ENCODE measurements at places on chromosomes 1 and 21. TPM values are rescaled to one million over a fixed set of nuclear protein-coding genes. Genes with fewer than 3 reads are reported as not detected.

DNA sequence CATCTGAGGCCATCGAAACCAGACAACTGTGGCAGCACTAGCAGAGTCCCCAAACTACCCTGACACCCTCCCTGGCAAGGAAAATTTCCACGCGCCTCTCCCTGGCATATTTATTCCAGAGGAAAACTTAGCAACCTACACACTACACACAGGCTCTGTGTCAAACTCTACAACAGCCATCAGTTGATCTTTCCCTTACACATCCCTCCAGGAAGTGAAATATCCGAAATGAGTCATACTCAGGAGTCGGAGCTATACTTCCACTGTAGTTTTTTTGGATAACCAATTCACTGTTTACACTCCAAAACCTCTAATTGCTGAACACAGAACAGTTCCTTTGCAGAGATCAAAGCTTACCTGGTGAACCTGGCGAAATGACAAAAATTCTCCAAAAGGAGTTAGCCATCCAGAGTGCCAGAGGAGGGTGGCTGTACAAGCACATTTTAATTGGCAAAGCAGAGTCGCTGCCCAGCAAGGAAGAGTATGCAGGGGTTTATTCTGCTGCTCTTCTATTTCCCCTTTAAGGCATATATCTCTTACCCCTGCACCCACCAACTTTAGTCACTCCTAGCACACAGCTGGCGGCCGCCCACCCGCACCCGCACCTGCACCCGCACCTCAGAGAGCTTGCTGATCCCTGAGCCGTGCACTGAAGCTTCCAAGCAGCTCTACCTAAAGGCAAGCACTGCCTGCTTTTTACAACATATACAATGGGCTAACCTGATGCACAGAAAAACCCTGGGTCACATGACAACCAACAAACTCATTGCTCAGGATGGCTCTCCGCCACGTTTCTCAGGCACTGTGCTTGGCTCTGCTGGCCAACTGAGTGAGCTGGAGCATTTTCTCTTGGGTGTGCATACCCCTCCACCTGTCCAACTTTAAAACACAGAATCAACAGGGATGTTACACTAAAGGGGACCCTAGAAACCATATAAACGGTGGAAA lies 54.9 kb downstream of the CAPZB start:
- H3K4me3 ChIP-seq: no peak overlapping the region
- H3K4me1 ChIP-seq: peaks cover 98% of the 10 kb centered on the region
- no peaks in the 10 kb centered on the region for H3K27me3 ChIP-seq
- peak overlapping the region; percentile 98 for H3K27ac ChIP-seq
- no peaks in the 10 kb centered on the region for H3K36me3 ChIP-seq

- H3K4me3 ChIP-seq: no peak overlapping the region
- H3K4me1 ChIP-seq: no peaks in the 10 kb centered on the region
- H3K36me3 ChIP-seq: no peaks in the 10 kb centered on the region
- no peak overlapping the region for H3K27ac ChIP-seq
- H3K27me3 ChIP-seq: no peaks in the 10 kb centered on the region
Measured at GRCh38 chr21:42460391-42461184, 35.4 kb downstream of the RSPH1 start.

- peaks cover 5% of the 10 kb centered on the region for H3K4me1 ChIP-seq
- no peaks in the 10 kb centered on the region for H3K36me3 ChIP-seq
- H3K27me3 ChIP-seq: no peaks in the 10 kb centered on the region
- DNase-seq: peak; percentile 93
Measured at GRCh38 chr1:203267347-203267846, 37.9 kb upstream of the BTG2 start.

DNA sequence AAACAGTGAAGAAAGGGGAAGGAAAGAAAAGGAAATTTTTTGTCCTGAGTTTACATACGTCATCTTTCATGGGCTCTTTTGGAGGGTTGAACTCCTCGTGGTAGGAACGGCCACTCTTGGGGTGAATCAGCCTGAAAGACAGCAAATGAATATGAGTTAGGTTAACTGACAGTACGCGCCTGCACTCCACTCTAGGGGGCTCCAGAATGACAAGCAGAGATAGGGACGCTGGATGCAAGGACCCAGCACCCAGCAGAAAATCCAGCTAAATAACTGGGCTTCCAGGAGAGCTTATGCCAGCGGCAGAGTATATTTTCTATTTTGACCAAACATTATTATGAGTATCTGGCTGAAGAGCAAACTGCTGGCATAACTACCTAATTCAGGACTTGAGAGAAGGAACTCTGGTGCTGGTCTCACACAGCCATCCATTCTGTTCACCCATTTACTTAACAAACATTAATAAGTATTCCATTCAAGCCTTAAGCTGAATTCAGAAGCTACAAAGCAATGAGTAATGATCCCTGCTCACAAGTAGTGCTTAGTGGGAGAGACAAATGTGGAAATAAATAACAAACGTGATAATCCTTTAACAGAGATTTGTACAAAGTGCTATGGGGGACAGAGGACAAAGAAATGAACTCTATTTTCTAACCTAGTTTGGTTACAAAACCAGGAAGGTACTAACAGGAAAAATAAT lies 22.1 kb downstream of the AK2 start:
- H3K4me3 ChIP-seq: no peak overlapping the region
- peaks cover 17% of the 10 kb centered on the region for H3K4me1 ChIP-seq
- H3K27ac ChIP-seq: no peak overlapping the region

GRCh38 chr1:30185809-30186208 lies 537.6 kb downstream of the MATN1 start:
- H3K4me1 ChIP-seq: no peaks in the 10 kb centered on the region
- DNase-seq: no peak
- no peak overlapping the region for H3K27ac ChIP-seq
- no peaks in the 10 kb centered on the region for H3K36me3 ChIP-seq
- no peak overlapping the region for H3K4me3 ChIP-seq

HCRTR1 gene
- not detected for total RNA-seq

BMP8A gene
- total RNA-seq: 1.2 TPM

Measured in sigmoid colon (tissue), 7 donors.